Astrocyte of the spinal cord (primary cell): ENCODE measurements at places on chromosomes 2 and 18.
A peak's percentile ranks its signal among the peaks of the same experiment; 100 is the strongest.

- no peak for DNase-seq
Observed at GRCh38 chr2:237214963-237215362, 129.3 kb downstream of the COPS8 start.

DNA sequence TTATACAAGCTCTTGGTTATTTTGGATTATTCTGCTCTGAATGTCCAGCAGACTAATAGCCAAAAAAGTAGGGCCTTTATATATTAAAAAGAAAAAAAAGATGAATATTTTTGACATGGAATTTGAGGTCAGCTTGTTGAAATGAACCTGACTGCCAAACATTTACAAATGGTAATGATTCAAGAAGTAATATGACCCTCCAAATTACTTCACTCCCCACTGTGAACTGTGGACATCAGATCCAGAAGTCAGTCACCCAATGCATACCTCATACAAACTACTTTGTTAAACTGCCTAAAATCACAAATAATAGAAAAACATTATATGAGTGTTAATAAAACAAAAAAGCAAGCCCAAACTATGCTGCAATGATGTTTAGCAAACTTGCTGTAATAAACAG is 10.0 kb downstream of the EPG5 start:
- peak; percentile 77 for DNase-seq

GRCh38 chr2:10038716-10039115 is 4.6 kb upstream of the KLF11 start:
- no peak for DNase-seq

DNA sequence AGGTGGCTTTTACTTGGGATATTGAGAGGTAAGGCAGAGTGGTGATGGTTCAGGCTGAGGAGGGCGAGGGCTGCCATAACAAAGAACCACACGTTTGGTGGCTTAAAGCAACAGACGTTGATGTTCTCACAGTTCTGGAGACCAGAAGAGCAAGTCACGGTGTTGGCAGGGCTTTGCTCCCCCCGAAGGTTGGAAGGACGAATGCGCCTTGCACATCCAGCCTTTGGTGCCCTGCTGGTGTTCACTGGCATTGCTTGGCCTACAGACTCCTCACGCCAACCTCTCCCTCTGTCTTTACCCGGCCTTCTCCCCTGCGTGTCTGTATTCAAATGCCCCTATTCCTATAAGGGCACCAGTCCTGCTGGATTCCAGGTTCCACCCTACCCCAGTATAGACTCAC is 125.4 kb downstream of the TPO start:
- DNase-seq: peak; percentile 22

DNA sequence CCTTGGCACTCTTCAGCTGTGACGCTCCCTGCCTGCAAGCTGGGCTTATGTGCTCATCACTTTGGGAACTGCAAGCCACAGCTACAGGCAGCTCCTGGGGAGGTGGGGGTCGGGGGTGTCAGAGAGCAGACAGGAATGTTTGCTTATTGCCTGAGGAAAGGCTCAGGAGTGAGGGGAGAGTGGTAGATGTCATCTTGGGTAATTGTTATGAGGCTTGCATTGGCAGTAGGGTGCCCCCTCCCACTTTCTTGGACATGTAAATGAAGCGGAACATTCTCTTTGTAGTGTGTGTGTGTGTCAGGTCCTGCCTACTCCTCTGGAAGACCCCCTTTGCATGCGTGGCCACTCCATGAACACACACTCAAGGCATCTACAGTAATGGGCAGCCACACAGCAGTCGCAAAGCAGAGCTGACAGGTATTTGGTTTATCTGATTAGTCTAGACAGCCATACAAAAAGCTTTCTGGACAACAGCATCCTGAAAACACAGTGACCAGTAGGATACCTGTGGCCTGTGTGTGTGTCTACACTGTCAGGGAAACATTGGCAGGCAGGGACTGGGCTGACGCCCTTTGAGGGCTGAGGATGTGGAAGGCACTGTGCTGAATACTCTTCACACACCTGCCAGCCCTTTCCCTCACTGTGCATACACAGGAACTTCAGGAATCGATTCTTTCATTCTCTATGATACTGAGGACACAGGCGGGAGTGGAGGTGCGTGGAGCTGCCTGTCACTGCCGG is 17.1 kb upstream of the MC2R start:
- no peak for DNase-seq

- no peak for DNase-seq
Observed at GRCh38 chr2:45267062-45267792, 258.0 kb upstream of the SIX2 start.

- DNase-seq: peak; percentile 59
Observed at GRCh38 chr2:71358931-71359671, 27.5 kb downstream of the ZNF638 start.

GRCh38 chr18:79485788-79486355 is 90.1 kb downstream of the NFATC1 start:
- peak; percentile 95 for DNase-seq

GRCh38 chr2:3293221-3293620 is 84.4 kb downstream of the EIPR1 start:
- DNase-seq: no peak

DNA sequence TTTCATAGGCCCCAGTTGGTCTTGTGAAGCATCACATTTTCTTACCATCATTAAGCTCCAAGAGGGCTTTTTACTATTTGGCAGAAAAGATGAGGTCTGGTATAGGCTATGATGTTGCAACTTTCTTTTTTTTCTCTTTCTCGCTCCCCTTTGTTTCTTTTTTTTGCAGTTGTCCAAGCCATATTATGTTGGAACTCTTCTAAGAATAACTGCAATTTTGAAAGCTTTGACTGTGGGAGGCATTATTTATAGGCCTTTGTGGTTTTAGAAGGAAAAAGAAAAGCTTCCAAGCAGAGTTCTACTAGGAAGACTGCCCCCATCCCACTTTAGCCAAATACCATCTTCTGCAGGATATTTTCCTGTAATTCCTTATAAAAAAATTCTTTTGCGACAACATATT is 571.6 kb downstream of the ARHGAP15 start:
- peak; percentile 69 for DNase-seq

DNA sequence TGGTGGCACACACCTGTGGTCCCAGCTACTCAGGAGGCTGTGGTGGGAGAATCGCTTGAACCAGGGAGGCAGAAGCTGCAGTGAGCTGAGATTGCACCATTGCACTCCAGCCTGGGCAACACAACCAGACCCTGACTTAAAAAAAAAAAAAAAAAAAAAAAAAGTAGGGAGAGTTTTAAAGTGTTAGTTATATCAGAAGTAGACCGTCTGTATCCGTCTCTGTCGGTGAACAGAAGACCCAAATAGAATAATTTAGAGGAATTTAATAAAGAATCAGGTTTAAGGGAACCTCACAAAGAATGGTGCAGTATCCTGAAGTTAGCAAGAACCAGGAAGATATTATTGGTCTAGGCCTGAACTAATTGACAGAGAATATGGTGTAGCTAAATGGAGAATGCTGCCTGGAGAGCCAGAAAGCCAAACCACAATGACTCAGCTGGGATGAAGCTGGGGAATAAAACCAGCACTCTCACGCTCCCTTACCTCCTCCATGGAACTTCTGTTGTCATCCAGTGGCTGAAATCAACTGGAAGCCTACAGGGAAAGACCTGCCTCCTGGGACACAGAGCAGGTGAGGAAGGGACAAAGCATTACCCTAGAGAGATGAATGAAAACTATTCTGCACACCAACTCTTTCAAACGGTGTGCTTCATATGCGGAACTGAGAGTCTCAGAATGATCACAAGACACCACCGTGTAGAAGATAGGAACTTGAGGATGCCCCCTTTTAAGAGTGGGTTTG is 39.1 kb upstream of the PLEKHM3 start:
- DNase-seq: peak; percentile 92

- no peak for DNase-seq
Observed at GRCh38 chr2:148607566-148607965, 37.0 kb upstream of the EPC2 start.

GRCh38 chr18:59929621-59930295 is 30.0 kb downstream of the PMAIP1 start:
- DNase-seq: no peak

DNA sequence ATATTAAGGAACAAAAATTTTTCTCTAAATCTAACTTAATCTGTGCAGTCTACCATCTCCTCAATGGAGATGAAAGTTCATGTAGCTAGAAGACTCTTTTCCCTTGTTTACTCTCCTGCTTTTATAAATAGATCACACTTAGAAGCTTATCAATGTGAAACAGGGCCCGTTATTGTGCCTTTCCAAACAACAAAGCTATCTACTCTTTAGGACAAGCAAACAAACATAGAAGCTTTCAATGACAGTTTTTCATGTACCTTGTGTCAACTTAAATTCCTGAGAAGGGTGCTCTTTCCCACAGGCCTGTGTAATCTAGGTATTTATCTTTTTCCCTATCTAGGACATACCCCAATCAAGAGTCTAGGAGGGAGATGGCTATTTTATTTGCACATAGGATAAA is 247.8 kb upstream of the CWC22 start:
- DNase-seq: no peak

DNA sequence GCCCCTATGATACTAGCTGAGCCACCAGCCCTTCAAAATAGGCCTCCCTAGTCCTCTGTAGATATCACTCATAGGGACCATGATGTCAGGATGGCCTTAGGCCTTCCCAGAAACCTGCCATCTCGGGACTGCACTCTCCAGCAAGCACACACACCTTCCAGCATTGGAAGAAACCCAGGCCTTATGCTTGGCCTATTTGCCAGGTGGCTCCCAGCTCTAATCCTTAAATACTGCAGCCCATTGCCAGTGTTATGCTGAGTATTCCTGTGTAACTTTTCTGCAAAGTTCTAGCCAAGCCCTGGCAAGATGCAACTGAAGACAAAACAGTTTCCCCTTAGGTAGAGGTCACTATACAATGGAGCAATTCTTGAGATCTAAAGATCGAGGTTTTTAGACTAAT is 316.5 kb downstream of the SETBP1 start:
- DNase-seq: no peak

DNA sequence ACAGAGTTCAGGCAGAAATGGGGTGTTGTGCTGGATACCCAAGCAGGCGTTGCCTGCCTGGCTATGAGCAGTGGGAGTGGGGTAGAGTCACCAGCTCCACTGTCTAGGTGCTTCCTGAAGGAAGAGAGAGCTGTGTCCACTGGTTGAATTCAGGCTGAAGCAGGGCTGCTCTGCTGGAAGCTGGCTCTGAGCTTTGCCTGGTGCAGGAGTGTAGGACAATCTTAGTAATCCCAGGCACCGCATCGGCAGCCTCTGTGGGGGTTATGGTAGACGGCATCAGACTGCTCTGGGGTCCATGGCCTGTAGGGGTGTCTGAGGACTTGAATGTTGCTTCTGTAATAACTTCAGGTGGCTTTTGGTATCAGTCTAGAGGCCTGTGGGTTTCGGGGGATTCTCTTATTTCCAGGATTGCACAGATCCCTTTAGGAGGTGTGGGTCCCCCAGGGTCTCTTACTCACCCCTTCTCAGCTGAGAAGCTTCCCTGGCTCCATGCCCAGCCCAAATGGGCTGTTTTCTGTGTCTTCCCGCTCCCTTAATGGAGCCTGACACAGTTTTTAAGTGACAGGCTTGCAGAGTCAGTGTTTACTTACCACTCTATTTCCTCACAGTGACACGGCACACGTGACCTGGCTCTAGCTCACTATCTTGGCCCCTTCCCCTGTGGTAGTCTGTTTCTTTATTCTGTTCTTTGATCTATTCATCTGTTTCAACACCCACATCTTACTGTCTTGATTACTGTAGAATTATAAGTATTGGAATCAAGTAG is 644.3 kb downstream of the CBLN2 start:
- no peak for DNase-seq

DNA sequence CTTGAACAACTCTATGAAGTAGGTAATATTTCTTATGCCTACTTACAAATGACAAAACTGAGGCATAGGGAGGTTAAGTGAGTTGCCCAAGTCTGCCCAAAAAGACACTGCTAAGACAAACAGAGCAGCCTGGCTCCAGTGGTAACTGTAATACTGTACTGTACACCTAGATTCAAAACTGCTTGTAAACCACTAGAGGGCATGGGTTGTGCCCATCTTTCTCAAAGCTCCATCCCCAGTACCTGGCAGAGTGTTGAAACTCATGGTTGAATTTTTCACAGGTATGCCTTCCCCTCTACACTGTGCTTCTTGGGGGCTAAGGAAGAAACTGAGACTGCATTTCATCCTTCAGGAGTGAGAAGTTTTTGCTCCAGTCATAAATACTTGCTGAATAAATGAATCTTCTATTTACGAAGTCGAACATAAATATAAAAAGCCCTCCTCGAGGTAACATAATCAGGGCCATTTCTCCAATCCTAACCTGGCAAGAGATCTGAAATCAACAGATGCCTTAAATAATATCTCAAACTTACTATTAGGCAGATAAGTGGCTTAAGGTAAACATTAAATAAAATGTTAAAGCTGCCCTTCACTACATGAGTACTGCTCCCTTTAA is 2.0 kb downstream of the PPP4R1 start:
- peak; percentile 57 for DNase-seq

- DNase-seq: no peak
Observed at GRCh38 chr2:44077942-44078511, 82.2 kb upstream of the LRPPRC start.

DNA sequence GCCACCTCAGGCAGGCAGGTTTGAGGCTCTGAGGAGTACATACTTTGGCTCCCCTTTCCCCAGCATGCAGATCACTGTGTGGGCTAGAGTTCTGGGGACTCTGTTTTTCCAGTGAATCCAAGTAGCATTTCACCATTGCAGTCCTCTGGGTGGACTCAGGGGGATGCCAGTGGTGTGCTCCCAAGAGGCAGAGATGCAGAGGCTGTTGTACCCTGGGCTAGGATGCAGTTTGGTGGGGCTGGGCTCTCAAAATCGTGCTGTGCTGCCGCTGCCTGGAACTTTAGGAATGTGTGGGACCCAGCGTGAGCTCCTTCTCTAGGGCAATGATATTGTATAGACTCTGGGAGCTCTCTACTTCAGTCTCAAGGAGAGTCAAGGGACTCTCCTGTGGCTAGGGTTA is 104.9 kb downstream of the MYO3B start:
- DNase-seq: no peak

- DNase-seq: no peak
Observed at GRCh38 chr2:57598551-57598950, 448.1 kb upstream of the VRK2 start.

DNA sequence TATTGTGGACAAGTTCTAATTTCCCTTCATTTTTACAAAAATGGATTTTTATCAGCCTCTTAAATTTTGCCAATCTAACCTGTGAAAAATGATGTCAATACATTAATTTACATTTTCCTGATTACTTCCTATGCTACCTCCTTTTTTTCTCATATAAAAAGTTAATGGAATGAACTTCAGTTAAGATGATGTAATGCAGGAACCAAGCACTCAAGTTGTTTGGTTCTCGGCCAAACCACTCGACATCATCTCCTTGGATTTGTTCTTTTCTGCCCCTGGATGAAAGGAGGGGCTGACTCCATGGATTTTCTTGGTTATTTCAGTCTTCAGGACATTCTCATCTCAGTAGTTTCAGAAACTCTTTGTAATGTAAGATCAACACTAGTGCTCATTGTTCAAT is 253.1 kb upstream of the NXPH2 start:
- DNase-seq: peak; percentile 82

DNA sequence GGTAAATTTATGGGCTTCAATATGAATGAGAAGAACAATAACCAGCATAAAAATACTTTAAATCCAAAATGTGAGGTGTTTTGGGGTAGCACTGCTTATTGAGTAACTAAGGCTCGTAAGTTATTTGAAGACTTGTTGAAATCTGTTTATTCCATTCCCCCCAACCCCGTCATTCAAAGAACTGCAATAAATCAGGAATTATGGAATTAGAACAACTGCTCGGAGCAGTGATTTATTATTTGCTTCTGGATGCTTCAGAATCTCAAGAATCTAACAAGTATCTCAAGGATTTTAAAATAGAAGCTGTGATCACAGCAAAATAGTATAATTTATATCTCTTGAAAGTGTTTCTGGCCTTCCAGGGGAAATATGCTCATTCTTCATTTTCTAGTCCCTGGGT is 86.8 kb downstream of the EML6 start:
- DNase-seq: no peak

- DNase-seq: no peak
Observed at GRCh38 chr2:174330945-174331594, 3.7 kb upstream of the SP9 start.
